Activated CD4-positive, alpha-beta T cell treated with anti-CD3 and anti-CD28 coated beads for 1 hour (primary cell): ENCODE measurements at places on chromosomes 12 and 14.

DNA sequence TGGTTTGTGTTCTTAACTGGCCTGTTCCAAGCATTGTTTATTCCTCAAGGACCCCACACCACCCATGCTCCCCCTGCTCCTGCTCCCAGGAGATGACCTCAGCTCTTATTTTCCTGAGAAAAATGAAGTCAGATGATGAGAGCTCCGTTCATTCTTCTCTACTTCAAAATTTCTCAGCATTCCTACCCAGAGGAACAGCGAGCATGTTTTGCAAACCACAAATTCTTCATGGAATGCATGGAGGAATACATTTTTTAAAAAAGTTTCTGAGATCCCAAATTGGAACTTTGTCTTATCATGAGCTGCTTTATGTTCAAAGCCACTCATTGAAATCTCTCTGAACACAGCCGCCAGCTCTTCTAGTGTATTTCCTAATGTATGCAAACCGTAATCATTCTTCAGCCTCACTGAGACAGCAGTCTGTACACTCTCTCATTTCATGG, 44.9 kb downstream of the SYNE2 start:
- no peak for DNase-seq

GRCh38 chr14:74695406-74695805, 17.5 kb downstream of the AREL1 start:
- DNase-seq = no peak

DNA sequence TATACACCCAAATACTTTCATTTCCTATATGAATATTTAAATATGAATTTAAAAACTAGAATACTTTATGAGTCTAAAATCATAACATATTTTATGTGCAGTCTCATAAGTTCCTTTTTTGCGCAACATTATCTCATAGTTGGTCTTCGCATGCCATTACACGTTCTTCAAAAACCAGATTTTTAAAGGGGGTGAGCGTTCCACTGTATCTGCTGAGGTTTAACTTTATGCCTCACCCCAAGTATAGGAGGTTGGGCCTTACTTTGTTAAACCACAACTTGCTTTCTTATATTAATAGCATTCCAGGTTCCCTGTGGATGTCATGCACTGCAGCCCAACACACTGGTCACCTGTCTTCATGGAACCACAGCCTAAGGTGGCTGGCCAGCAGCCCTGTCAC, 118.6 kb downstream of the APAF1 start:
- no peak for DNase-seq

GRCh38 chr12:49937639-49938300, 12.8 kb upstream of the AQP2 start:
- DNase-seq = no peak

- DNase-seq = no peak
Observed at GRCh38 chr12:15074351-15074750, 101.5 kb downstream of the PDE6H start.

DNA sequence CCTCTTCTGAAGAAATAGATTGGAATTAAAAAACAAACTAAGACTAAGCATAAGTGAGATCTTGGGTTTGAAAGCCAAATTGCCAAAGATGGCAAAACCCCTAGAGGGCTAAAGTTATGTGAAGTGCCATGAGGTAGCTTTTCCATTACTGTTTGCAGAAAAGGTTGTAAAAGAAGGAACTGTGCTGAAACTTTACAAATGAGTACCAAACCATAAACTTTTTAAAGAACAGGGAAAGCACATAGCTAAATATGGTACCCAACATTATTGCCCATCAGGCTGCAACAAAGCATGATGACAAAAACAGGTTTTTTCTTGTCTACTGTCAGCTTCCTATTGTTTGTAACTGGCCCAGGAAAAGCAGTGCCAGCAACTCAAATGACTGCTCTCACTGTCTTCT, 224.2 kb downstream of the RAD51B start:
- no peak for DNase-seq

DNA sequence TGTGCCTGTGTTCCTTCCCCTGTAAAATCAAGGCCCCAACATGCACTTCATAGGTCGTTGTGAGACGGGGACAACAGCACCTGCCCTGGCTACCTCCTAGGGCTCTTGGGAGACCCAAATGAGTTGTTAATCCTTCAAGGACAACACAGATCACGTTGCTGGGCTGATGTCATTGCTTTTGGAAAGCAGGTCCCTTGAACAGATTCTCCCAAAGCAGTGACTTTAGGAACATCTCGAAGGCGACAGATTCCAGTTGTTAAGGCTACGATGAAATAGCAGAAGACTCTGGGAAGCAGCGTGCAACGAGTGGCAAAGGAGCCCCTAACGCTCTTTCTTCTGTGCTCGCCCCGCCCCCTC, 26.2 kb upstream of the MAP1LC3B2 start:
- DNase-seq = no peak

GRCh38 chr14:84468153-84468552, 1061.8 kb upstream of the FLRT2 start:
- DNase-seq = no peak

- DNase-seq = peak; percentile 62
Observed at GRCh38 chr12:2795291-2796186, 769 bp downstream of the FKBP4 start.

DNA sequence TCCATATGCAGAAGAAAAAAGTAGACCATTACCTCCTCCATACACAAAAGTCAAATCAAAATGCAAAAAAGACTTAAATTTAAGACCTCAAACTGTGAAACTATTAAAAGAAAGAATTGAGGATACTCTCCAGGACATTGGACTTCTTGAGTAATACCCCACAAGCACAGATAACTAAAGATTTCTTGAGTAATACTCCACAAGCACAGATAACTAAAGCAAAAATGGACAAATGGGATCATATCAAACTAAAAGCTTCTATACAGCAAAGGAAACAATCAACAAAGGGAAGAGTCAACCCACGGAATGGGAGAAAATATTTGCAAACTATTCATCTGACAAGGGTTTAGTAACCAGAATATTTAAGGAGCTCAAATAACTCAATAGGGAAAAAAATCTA, 427.9 kb downstream of the CCDC91 start:
- no peak for DNase-seq

- DNase-seq = no peak
Observed at GRCh38 chr12:117774941-117775775, 193.6 kb downstream of the KSR2 start.

- DNase-seq = no peak
Observed at GRCh38 chr14:102732924-102733323, 44.3 kb upstream of the TRAF3 start.

- DNase-seq = no peak
Observed at GRCh38 chr14:61670576-61670975, 24.7 kb upstream of the HIF1A start.

DNA sequence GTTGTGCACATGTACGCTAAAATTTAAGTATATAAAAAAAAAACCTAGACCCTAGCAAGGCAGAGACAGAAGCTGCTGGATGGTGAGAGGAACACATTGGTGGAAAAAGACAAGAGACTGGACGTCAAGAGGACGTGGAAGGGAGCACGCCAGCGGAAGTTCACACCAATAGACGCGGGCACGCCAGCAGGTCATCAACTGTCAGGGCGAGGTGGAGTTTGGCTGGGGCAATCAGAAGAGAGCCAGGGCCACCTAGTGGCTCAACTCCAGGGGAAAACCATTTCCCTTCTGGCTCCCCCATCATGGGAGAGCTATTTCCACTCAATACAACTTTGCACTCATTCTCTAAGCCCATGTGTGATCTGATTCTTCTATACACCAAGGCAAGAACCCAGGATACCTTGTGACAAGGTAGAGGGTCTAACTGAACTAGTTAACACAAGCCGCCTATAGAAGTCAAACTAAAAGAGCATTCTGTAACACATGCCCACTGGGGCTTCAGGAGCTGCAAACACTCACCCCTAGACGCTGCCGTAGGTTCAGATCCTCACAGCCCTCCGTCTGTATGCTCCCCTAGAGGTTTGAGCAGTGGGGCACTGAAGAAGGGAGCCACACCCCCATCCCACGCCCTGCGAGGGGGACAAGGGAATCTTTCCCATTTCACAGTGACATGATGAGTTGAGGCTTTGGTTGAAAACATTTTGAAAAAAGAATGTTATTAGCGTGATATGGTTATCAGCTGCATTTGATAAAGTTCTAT, 702.7 kb downstream of the TMTC2 start:
- DNase-seq = no peak

DNA sequence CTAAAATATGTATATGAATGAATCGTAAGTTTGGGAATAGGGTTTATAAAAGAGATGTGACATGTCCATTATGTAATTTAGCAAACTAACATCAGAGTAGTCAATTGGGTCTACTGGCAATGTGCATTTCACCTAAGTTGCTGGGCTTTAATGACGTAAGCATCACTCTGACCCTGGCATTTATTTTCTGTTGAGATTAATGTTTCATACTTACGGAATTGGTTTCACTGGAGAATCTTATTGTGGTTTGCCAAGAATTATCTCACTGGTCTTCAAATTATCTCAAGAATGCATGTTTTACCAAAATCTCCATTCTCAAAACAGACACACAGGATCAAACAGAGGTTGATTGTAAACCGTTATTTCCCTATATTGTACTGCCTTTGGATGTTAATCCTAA, 437.1 kb downstream of the NPAS3 start:
- no peak for DNase-seq

- DNase-seq = no peak
Observed at GRCh38 chr14:52844262-52845060, 53.1 kb upstream of the GNPNAT1 start.

DNA sequence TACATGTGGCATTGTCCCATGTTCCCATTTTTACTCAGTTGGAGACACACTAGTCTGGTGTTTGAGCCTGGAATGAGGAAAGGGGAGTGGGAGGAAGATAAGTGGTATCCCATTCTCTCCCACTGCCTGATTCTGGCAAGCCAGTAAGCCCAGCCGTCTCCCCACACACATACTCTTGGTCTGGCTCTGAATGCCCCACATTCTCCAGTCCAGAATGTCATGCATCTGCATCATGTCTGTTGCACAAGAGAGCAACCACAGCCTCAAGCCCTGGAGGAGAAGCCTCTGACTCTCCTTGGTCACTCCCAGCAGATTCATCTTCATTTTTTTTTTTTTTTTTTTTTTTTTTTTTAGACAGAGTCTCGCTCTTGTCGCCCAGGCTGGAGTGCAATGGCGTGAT, 48.0 kb downstream of the DRAM1 start:
- no peak for DNase-seq

DNA sequence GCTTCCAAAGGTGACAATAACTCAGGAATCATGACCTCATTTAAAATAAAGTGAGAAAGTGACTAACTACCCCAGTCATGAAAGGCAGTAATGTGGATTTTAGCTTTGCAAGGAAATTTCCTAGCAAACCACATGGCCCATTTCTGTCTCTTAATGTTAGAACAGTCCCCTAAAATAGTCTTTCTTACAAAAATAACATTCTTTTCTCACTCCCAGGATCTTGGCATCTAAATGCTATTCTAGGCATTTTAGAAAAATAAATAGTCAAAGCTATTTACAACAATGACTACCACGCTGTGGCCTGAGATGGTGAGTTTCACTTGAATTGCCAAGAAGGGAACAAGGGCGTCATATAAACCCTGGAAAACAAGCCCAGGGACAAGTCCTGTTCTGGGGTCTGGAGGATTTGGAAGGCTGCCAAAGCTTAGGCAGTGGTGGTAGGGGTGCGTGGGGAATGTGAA, 101.2 kb upstream of the CCDC175 start:
- DNase-seq = no peak

DNA sequence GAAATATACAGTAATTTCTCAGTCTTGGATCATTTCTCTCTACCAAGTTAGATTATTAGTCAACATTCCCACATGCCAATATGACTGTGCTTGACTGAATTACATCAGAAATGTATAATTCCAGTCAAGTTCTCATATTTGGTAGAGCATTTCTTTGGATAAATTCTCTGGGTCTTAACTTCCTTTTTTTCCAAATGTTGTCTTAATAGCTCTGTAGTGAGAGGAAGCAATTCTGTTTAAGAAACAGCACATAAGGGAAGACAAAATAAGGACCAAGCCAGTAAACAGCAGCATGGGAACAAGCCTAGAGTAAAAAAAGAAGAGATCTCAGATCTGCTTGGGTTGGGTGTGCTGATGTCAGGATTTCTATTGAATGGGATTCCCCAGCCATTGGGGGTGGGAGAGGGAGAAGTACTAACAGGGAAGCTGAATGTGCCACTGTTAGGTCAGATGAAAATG, 14.2 kb upstream of the DYRK2 start:
- no peak for DNase-seq

DNA sequence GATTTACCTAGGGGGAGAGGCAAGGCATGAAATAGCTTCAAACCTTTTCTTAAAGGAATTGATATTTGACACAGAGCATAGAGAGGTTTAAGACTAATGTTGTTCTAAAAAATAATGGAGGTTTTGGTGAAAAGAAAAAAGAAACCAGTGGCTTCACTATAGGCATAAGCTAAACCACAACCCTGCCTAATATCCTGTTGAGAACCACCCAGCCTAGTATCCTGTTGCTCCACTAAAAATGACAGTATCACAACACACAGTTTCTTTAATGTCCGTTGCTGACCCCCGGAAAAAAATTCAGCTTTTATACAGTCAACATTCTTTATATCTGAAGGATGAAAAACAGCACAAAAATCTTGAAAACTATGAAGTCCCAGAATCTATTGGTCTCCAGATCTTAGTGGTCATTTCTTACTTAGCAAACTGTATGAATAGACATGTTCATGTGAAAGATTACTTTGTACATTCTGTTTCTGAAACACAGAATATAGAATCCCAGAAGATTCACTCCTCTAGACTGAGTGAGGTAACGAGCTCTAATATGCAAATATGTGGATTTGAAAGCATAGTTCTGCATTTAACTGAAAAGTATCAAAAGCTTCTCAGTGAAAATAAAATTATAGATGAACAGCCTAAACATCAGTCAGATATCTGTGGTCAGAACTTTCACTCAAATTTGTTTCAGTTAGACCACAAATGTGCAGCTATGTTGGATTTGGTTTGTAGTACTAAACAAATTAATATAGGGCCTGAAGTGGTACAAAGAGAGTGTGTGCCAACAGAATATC, 40.5 kb downstream of the GALC start:
- no peak for DNase-seq

- no peak for DNase-seq
Observed at GRCh38 chr12:12216349-12217017, 50.4 kb downstream of the LRP6 start.

- DNase-seq = no peak
Observed at GRCh38 chr12:69903548-69903947, 78.5 kb downstream of the MYRFL start.

DNA sequence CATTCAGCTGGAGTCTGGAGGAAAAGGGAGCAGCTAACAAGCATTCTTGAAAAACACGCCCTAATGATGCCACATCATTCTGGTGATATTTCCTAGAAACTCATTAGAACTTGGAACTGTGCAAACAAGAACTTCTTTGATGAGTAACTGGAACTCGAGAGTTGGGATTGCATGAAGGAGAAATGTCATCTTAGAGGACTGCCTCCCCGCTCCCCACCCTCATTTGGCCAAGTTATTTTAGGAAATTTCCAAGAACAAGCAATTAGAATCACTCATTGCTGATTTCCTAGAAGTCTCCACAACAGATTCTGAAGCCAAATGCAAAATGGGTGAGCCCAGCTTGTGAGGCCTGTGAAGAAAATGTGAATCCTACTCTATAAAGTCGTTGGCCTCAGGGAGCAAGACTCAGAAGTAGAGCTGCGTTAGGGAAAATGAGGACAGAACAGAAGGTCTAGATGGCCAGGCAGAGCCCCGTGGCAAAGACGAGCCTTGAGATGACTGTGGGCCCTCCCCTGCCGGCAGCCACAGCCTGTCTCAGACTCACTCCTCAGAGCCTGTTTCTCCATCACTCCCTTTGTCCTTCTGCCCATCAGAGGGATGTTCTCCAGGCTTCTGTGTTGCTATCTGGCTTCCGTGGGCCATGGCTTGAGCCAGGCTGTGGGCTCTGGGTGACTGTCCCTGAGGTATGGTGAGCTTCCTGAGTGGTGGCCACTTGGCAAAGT, 38.4 kb downstream of the RTL1 start:
- no peak for DNase-seq
